NCI-H2171 treated with DMSO at 0.1 percent for 48 hours (cell line): ENCODE measurements at places on chromosomes 1 and 21.

- DNase-seq, result peak; percentile 33
These were observed 43.3 kb upstream of the LRP8 start for GRCh38 chr1:53371121-53371666.

- DNase-seq, result peak; percentile 69
These were observed at the start of gene GLRX2 for GRCh38 chr1:193104907-193105820. Gene GLRX2, minus strand, starts transcription at chr1:193105414. Its CDS starts 32 bp downstream, at chr1:193105382.

DNA sequence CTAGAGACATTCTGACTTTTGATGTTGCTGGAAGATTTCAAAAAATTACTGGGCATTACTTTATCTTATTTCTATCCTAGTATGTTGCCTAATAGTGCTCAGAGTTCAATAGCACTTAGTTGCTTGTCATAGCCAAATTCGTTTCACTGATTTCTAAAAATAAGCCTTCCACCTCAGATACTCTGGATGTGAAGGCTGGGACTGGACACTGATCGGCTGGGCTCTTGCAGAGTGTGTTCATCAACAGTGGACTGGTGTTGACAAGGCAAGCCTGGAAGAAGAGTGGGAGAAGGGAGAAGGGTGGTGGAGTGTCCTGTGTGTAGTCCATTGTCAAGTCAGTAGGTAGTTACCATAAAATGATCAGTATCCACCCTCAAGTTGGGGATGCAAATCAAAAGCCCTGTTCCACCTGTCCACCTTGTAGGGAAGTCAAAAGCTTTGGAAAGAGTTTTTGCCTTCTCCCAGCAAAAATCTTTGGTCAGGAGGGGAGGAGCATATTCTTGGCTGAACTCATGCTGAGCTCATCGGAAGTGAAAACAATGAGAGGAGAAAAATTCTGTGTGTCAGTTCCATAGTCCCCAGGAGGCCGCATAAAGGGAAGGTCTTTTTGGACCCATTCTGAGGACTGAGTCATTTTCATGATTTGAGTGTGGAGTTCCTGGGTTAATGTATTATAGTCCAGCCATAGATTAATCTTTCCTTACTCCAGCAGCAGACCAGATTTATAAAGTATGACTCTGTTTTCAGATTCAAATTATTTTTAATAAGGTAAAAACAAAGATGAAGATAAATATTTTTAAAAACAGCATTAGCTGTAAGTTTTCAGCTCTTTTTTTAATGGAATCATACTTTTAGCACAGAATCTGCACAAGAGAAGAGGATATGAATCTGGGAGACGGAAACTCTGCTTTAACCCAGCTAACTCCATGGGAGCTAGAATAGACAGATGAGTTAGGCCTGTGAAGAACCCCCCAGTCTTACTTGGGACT is 99.5 kb upstream of the BMP8A start:
- DNase-seq, result no peak

GRCh38 chr1:225963735-225964530 is 22.9 kb upstream of the LEFTY2 start:
- no peak for DNase-seq

GRCh38 chr1:59553371-59553770 is 256.5 kb downstream of the FGGY start:
- no peak for DNase-seq

DNA sequence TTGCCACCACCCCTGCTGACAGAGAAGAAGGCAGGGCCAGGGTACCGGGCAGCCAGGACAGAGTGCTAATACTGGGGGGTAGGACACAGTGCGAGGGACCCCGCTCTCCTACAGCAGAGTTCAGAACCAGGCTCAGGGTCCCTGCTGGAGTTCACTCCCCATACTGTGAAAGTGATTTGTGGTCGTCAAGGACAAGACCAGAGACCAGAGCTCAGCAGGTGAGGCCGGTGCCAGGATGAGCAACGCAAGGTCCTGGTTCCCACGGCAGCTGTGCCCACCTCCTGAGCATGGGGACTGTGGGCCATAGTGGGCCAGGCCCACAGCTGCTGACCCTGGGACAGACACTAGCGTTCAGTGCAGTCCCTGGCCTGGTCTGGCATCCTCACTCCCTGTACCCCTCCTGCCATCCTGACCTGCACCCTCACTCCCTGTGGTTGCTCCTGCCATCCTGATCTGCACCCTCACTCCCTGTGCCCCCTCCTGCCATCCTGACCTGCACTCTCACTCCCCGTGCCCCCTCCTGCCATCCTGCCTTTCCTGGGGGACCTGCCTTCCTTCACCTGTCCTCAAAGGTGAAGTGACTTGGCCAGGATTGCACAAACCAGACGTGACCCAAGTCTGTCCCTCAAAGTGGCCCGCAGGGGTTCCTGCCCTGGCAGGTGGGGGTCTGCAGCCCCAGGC is 13.8 kb upstream of the PTTG1IP start:
- no peak for DNase-seq

DNA sequence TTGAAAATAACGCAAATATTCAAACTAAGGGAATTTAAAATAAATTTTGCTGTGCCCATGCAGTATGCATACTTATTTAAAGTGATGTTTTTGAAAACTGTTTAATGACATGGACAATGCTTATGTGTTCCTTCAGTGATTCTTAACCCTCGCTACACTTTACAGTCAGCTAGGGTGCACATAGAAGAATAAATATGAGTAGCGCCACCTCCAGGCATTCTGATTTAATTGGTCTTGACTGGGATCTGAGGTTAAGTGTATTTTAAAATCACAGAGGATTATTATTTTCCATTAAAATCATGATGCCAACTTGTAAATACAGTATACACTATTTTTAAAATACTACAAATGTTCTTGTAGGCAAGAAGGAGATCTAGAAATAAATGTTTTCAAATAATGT is 373.5 kb upstream of the ADGRL4 start:
- DNase-seq, result no peak

DNA sequence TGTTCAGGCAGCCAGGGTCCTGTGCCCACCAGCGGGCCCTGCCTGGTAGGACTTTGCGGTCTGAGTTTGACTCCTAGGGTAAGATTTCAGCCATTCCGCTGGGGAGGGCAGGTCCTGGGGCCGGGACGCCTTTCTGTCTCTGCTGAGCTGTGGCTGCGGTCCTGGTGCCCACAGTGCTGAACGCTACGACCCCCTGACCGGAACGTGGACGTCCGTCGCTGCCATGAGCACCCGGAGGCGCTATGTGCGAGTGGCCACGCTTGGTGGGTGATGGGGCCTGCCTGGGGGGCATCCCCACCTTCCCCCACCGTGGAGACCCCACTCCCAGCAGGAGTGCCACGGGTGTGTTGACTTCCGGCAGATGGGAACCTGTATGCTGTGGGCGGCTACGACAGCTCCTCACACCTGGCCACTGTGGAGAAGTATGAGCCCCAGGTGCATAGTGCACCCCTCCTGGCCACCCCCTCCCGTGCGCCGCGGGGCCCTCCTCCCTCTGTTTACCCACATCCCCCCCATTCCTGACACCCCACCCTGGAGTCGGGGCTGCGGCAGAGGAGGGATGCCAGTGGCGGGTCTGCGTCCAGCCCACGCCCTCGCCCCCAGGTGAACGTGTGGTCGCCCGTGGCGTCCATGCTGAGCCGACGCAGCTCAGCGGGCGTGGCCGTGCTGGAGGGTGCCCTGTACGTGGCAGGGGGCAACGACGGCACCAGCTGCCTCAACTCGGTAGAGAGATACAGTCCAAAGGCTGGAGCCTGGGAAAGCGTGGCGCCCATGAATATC is 2.3 kb upstream of the PLEKHN1 start:
- no peak for DNase-seq

DNA sequence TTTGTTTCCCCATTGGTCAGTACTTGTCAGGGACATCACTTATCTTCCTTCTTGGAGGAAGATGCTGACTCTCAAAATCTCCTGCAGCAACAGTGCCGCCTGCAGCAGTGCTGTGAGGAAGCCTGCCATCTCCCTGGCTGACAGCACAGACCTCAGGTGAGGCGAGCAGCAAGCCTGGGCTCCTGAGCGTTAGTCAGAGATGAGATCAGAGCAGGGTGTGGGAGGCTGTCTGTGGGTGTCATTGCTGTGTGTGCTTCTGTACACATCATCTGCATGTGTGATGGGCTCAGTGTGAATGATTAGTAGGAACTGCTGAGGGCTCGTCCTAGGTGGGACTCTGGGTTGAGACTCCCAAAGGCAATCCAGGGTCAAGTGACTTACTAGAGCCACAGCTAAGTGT is 6.1 kb downstream of the STRIP1 start:
- DNase-seq, result no peak

DNA sequence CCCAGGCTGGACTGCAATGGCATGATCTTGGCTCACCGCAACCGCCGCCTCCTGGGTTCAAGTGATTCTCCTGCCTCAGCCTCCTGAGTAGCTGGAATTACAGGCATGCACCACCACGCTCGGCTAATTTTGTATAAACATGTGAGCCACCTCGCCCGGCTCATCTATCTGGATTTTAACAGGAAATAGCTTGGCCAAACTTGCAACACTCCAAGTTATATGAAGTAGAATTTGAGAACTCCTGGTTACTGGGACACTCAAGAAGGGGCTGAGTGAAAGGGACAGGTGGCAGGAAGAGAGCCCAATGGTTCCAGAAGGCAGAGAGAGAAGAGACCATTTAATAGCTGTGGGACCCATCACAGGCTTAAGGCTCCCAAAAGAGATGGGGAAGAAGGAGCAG is 2.9 kb upstream of the GPX7 start:
- no peak for DNase-seq

- DNase-seq, result no peak
These were observed 10.6 kb upstream of the TAS1R2 start for GRCh38 chr1:18869847-18870594.

DNA sequence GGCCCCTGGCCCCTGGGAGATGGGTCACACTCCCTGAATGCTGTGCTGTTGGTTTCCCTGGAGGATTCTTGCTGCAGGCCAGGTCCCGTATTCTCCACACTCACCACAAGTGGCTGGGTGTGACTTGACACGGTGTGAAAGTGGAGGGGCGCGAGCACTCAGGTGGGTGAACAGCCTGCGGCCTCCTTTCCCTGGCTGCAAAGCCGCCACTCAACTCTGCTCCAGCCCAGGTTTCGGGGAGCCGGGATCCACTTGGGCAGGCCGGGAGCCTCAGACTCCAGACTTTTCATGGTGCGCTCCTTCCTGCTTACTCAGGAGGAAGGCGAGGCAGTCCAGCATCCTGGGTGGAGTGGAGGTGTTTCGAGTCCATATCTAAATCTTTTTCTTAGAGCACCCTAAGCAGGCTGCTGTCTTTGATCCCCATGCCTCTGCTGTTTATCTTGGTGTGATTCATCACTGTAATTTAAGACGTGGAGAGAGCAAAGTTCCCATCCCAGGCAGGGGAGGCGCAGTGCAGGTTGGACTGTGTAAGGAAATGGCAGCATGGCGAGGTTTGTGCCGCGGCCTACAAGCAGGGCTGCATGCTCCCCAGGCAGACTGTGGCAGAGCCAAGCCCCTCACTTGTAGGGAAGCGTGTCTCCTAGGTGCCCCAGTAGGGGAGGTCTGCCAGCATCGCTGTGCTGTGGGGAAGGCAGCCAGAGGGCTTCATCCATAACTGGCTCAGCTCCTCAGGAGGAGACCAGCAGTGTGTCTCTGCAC is 29.6 kb downstream of the VANGL1 start:
- DNase-seq, result no peak

DNA sequence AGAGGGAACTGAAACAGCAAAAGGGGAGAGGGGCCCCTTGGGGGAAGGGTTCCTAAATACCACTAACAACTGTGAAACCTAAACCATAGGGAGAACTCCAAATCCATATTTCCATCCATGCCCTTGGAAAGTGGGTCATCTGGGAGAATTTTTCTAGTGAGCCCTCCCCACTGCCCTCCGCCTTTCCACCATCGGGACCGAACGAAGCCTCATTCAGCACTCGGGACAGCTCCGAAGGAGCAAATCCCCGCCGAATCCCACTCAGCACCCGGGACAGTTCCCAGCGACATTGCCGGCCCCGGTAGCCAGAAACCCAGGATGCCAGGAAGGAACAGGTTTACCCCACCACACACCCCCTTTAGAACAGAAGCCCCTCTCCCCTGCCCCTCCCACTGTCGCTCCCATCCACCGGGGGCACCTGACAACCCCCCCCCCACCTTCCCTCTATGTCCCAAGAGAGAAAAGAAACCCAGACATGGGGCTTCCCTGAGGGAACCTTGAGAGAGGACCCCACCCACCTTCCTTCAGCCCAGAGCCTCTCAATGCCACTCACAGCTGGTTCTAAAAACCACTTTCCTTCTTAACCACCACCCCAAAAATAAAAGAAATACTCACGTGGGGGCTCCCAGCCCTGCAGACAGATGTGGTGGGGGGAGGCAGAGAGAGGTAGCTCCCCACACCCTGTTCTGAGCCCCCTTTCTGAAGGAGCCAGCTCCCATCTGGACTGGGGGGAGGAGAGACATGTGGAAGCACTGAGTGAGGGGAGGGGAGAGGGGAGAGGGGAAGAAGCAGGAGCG is 4.5 kb downstream of the DLGAP3 start:
- no peak for DNase-seq

DNA sequence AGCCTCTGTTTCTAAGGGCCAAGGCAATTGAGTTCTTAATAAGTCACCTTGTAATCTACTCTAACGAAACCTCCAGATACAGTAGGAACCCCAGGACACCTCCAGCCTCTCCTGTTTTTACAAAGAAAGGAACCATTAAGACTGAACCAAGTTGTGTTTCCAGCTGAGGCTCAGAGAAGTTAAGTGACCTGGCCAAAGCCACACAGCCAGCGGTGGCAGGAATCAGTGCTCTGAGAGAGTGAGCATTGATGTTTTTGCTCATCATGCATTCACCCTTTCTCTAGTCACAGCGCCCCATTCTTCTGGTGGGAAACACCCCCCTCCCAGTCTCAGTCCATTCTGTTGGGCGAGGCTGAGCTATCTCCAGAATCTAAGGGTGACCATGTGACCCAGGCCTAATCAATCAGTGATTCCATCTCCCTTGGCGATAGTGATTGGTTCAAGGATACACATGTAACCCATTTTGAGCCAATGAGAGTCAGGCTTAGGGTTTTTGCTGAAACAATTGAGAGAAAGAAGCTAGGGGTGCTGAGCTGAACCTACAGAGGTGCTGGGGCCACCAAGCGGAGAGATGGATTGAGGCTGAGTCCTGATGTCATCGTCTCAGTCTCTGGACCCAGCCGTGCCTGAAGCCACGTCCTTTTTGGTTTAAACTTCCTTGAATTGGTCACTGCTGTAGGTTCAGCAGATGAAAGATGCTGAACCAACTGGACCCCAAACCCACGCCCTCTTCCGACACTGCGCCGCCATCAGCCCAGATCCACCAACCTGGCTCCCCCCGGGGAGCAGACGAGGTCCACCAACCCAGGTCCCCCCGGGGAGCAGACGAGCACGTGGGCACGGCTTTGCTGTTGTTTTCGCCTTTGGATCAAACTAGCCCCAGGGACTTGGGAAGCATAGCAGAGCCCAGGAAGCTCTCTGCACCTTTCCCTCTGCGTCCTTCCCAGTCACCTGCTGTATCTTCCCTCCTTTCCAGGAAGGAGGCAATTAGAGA is 28.0 kb upstream of the RERE start:
- no peak for DNase-seq
